Fibroblast of lung (primary cell): ENCODE measurements at places on chromosomes 4 and X.
A peak's percentile ranks its signal among the peaks of the same experiment; 100 is the strongest.

DNA sequence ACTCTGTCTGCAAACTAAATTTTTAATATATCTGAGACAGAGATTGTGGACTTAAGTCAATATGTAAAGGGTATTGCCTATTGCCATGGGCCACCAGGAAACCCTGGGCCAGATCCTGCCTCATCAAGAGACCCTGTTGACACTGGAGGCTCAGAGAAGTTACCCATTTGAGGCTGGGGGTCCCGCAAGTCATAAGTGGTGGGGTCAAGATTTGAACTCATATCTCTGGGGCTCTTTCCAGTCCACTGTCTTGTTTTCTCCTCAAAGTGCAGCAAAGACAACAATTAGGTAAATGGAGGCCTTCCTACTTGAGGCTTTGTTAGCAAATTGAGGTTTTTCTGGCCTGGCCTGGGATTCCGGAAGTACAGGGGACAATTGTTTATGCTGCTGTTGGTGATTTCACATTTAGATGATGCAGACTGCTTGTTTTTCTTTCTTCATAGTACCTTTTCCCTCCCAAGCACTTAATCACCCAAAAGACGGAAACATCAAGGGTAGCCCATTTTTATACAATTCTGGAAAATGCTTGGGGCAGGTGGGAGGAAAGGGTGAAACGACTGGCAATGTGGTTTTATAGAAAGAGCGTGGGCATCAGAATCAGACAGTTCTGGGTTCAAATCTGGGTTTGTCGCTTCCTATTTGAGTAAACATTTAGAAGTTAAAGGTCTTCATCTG is 160.0 kb downstream of the SMIM20 start:
- no peak for DNase-seq

GRCh38 chr4:74292111-74292870 is 16.0 kb upstream of the EPGN start:
- no peak for DNase-seq

DNA sequence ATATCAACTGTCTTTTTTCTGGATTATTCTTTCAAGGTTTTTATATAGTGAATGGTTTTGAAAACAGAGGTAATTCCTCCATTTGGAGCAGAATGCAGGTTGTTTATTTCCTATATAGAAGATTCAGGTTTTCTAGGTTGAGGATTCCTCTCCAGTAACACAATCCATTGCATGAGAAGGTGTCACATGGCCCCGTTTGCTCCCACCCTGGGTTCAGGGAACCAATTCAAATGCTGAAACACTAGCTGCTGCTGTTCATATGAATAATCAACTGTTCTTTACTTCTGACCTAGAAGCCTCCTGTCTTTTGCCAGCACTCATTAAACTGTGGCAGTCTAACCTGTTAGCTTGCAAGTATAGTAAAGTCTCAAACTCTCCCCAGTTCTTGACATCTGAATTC is 1316.9 kb upstream of the TENM3 start:
- DNase-seq, result no peak

- peak; percentile 6 for DNase-seq
Measured at GRCh38 chrX:17608888-17609287, 128.4 kb upstream of the SCML1 start.

DNA sequence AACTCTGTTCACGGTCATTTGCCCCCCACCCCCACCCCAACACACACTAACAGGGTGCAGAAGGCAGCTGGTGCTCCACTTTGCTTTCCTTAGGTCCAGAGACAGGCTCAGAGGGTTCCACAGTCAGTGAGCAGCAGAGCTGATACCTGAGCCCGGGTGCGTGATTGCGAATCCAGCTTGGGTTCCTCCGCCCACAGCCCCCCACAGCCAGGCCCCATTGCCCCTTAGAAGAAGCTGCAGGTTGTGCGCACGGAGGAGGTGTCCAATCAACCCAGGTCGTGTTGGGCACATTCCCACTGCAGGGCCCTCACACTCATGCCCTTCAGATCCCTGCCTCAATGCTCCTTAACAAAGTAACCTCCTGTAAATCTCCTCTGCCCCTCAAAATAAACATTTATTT is 85.0 kb downstream of the WFS1 start:
- no peak for DNase-seq

DNA sequence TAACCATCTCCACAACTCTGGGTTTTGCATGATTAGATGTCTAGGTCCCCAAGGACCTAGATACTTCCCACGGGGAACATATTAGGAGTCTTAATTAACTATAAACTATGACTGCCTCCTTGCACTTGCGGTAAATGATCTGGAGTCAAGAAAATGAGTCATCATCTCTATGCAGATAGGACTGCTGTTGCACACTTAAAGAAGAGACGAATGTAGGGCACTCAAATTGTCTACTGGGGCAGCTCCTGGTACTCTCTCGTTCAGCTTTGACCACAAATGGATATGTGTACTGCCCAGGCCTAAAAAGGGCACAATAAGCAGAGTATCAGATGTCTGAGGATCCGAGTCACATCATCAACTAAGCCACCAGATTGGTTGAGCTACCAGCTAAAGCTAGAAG is 1783.4 kb upstream of the AGA start:
- peak; percentile 27 for DNase-seq

- DNase-seq, result no peak
Measured at GRCh38 chrX:102985192-102985591, 48.1 kb downstream of the RAB40AL start.

GRCh38 chr4:72442147-72442546 is 126.9 kb downstream of the ADAMTS3 start:
- no peak for DNase-seq

- no peak for DNase-seq
Measured at GRCh38 chrX:64192040-64192439, 13.5 kb downstream of the AMER1 start.

DNA sequence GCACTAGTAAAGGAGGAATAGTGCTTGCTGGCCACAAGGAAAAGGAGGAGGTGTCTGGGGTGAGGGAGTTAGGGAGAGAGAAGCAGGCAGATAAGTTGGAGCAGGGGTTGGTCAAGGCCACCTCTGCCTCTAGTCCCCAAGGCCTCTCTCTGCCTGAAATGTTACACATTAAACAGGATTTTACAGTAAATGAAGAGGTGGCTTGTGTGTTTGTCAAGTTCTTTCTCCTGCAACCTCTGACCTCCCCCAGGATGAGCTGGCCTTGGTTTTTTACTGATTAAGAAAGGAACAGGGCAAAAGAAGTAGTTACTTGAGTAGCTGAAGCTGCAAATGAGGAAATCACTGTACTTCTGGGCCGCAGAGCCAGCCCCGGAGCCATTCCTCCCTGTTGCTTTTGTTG is 2.0 kb downstream of the GJB1 start:
- no peak for DNase-seq

DNA sequence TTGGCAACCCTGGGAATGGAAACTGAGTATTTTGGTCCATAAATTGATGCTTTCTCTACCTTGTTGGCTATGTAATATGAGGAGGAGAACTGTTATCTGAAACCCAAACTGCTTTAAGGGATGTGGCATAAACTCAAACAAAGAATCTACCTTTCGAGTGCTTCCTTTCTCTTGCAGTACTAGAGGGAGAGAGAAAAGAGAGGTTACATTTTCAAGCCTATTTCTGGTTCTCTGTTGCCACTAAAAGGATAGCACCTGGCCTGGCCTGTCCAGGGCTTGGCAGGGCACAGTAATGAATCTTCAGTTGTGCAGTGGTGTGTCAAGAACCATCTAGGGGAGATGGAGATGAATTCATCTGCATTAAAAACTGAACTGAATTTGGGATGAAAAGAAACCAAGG is 308.6 kb downstream of the PTTG2 start:
- DNase-seq, result no peak

GRCh38 chrX:129512409-129512808 is 10.9 kb downstream of the SMARCA1 start:
- DNase-seq, result no peak

DNA sequence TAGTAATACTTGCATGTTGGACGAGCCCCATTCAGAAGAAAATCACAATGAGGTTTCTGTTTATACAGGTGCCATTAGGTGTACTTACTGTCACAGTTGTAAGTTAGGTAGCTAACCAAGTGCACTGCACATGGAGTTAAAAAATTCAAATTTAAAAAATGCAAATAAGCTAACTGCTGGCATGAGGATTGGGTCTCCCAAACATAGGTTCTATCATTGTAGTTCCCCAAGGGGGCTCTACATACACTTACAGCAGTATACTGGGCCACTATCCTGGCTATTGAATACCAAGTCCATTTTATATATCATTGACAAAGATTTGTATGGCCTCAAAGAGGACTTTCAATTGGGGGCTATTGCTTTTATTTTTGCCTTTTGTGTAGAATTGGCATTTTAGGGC is 153.4 kb downstream of the FMR1NB start:
- no peak for DNase-seq

GRCh38 chr4:102454268-102454667 is 46.9 kb upstream of the NFKB1 start:
- DNase-seq, result no peak

DNA sequence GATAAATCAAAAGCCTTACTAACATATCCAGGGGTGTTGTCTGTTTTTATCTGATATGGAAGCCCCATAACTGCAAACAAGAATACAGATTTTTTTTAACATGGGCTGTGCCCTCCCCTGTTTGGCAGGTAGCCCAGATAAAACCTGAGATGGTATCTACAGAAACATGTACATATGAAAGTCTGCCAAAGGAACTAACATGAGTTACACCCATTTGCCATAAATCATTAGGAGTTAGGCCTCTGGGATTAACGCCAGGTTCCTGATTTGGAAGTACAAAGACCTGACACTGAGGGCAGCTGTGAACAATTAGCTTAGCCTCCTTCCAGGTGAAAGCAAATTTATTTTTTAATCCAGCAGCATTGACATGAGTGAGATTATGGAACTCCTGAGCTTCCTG is 264.3 kb downstream of the TECRL start:
- DNase-seq, result no peak
